Erythroblast (primary cell): ENCODE measurements at places on chromosomes 11 and 22.
A peak's percentile ranks its signal among the peaks of the same experiment; 100 is the strongest.

DNA sequence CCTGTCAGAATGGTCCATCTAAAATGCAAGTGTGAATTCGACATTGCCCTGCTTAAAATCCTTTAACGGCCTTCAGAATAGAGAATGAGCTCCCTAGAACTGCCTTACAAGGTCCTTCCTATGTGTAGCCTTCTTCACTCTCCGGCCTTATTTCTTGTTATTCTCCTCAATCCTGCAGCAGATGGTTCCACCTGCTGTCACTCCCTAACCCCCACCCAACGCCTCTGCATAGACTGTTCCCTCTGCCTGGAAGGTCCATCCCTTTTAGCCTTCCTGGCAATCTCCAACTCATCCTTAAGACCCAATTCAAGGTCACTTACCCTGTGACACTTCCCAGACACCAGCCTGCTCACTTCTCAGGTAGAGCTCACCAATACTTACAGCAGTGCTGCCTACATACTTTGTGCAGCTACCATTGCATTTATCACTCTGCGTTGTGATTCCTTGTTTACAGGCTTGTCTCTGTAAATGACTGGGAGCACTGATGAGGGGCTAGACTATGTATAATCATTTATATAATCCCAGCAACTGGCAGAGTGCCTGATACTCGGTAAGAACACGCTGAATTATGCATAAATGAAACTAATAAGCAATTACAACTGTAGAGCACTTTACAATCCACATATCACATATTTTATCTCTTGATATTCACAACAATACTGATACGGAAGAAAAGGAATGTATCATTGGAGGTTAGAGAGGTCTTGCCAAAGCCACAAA lies 58.9 kb downstream of the CLPB start:
- no peak for DNase-seq

DNA sequence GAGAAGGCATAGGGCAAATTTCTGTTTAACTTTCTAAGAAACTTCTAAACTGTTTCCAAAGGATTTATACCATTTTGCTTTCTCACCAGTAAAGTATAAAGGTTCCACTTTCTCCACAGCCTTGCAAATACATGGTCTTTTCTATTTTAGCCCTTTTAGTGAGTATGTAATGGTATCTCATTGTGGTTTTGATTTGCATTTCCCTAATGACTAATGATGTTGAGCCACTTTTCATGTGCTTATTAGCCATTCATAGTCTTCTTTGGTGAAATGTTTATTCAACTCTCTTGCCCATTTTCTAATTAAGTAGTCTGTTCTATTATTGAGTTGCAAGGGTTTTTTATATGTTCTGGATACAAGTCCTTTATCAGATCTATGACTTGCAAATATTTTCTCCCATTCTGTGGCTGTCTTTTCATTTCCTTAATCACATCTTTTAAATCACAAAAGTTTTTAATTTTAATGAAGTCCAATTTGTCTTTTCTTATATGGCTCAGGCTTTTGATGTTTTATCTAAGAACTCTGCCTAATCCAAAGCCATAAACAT lies 83.8 kb upstream of the KCNQ1OT1 start:
- DNase-seq, result no peak

- DNase-seq, result no peak
Measured at GRCh38 chr11:9571071-9571762, 2.3 kb upstream of the WEE1 start.

DNA sequence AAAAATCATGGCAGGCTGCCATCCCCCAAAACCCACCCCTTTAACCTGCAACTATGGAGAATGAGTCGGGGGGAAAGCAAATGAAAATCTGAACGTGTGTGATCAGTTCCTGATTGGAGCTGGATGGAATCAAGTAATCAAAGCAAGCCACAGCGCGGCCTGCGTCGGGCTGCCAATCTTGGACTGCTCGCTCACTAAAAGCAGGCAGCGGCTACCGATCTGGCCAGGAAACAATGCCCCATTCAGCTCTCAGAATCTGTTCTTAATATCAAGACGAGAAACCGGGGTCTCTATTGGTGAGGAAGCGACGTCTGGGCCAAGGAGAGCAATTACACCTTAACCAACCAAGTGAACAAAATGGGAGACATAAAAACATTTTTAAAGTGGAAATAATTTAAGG lies 472.2 kb downstream of the SOX6 start:
- DNase-seq, result no peak

- DNase-seq, result no peak
Measured at GRCh38 chr11:66339686-66340483, 3.7 kb upstream of the RIN1 start.

- no peak for DNase-seq
Measured at GRCh38 chr11:28123151-28123581, 15.0 kb downstream of the METTL15 start.

DNA sequence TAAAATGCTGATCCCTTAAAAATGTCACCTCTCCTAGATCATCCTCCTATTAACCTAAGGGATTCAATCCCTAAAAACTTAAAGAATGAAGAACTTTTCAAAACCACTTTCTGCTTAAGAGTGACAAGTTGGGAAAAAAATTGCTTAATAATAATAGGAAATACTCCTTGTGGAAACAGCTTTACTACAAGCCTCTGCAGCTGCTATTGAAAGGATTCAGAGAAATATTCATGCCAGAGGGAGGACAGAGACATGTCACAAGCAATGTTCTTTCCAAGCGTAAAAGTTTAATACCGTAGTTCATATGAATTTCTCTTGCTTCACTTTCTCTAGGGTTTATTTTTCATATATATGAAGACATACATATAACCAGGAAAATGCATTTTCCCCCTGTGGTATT lies 98.2 kb downstream of the ARHGAP20 start:
- no peak for DNase-seq

DNA sequence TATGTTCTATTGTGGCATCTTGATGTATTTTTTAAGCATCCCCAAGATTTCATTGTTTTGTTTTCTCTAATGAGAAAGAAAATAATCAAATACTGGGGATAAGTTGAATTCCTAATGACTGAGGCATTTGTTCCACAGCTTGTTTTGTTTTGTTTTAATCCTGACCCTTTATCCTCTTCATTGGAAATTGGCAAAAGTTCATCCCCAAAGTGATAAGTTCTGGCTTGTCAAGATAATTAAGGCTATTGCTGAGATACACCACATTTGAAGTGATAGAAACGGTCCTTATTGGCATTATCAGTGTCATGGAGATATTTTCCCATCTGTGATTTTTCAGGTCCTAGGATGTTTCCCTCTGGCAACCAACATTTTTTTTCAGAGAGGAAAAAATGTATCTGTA lies 65.0 kb downstream of the SLC36A4 start:
- DNase-seq, result no peak

DNA sequence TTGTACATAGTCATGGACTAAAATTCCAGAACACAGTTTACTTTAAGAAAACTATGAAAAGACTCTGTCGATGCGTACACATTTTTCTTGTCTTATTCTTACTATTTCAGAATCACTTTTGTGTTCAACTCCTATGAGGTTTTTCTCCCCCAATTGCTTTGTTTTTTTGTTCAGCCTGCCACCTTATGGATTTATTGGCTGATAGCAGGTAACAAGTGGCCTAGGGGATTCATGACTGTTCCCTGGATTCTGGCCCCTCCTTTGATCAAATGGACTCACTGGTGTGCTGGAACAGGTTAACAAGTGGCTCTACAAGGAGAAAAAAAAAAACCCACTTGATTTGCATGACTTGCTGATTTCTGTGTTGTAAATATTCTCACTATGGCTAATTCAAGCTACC lies 10.6 kb downstream of the MMP20 start:
- no peak for DNase-seq

GRCh38 chr11:120293038-120293800 lies 31.9 kb upstream of the TLCD5 start:
- DNase-seq, result no peak

- no peak for DNase-seq
Measured at GRCh38 chr11:8260202-8260966, 3.3 kb downstream of the LMO1 start.

- peak; percentile 84 for DNase-seq
Measured at GRCh38 chr11:14500181-14500651, 605 bp upstream of the COPB1 start.

- DNase-seq, result no peak
Measured at GRCh38 chr11:130816546-130817329, 99.5 kb downstream of the SNX19 start.

DNA sequence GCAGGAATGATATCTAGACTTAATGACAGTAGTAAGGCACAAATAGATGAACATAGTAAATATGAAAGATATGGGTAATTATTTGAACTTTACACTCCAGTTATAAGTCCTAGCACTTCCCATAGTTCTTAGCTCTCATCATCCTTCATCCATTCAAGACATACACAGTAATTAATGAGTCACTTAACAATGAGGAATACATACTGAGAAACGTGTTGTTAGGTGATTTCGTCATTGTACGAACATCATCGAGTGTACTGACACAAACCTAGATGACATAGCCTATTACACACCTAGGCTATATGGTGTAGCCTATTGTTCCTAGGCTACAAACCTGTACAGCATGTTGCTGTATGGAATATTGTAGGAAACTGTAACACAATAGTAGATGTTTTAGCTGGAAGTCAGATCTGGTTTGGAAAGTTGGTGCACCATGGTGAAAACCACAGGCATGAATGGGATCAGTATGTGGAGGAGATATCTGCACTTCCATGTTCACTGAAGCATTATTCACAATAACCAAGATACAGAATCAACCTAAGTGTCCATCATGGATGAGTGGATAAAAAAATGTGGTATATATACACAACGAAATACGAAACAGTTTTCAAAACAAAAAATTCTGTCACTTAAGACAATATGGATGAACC lies 229.9 kb upstream of the PITPNB start:
- DNase-seq, result no peak

GRCh38 chr11:62245271-62245753 lies 3.3 kb downstream of the SCGB1D2 start:
- peak; percentile 30 for DNase-seq

DNA sequence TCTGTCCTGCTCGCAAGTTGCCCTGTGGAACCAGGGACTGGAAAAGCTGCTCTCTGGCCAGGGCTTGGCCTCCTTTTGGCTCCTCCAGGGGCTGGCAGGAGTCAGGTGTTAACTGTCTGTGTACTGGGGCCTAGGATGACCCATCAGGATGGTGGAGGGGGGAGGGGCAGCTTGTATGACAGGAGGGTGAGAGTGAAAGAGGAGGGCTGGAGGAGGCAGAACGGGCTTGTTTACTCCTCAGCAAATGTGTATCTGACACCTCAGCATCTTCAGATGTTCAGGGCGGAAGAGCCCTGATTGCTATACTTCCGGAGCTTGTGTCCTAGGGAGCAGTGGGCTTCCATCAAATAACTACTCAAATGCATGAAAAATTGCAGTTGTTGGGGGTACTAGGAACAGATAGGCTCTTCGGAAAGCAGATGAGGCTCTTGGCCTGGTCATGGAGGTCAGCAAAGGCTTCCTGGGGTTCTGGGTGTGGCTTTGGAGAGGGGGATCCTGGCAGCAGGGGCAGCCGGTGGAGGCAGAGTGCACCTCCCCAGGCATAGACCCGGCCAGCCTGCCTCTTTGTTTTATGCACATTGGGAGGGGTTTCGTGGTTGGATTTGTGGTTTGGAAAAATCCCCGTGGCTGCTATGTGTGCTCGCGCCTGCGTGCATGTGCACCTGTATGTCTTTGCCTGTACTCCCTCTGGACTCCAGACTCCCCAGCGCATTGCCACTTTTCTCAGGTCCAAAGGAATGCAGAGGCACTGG lies 31.2 kb downstream of the CD82 start:
- no peak for DNase-seq

GRCh38 chr11:90916706-90917105 lies 693.9 kb upstream of the CHORDC1 start:
- no peak for DNase-seq

DNA sequence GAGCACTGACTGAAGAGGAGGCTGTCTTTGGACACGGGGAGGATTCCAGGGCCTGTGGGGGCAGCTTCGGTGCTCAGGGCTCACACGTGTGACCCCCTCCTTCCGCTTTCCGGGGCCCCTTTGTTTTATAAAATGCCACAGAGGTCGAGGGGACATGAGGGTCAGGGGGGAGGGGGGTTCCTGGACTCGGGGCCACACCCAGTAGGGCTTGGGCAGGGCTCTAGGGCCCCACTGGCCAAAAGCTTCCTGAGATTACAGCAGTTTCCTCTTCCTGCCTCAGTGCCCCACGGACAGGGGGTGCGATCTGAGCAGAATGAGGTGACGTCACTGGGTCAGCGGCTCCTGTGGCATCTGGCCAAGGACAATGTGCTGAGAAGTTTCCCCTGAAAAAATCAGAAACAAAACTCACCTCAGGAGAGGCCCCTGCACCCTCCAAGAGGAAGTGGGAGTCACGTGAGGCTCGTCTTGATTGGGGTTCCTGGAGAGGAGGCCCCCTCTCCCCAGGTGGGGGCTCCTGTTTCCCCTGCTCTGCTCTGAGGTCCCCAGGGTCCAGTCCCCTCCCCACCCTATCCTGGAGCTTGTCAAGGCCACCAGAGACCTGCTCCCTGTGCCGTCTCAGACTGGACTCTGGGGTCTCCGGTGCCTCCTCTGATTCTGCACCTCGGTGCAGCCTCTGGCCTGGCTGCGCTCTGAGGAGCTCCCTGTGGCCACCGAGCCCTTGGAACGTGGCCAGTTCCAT lies 6.4 kb upstream of the IFITM3 start:
- peak; percentile 50 for DNase-seq

DNA sequence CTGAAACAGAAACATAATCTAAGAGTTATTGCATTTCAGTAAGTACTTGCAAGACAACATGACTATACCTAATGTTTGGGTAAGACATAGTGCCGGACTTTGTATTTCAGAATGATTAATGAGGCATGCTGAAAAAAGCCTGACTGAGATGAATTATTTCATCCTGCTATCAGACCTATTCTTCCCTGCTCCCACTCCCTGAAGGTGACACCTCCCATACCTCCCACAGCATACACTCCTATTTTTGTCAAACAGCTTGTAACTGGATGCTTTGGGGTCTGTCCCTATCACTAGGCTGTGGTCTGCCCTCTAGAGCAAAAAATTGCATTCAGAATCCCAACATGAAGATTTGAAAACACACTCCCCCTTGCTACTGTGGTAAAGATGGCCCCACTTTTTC lies 10.9 kb upstream of the SCN3B start:
- DNase-seq, result no peak

DNA sequence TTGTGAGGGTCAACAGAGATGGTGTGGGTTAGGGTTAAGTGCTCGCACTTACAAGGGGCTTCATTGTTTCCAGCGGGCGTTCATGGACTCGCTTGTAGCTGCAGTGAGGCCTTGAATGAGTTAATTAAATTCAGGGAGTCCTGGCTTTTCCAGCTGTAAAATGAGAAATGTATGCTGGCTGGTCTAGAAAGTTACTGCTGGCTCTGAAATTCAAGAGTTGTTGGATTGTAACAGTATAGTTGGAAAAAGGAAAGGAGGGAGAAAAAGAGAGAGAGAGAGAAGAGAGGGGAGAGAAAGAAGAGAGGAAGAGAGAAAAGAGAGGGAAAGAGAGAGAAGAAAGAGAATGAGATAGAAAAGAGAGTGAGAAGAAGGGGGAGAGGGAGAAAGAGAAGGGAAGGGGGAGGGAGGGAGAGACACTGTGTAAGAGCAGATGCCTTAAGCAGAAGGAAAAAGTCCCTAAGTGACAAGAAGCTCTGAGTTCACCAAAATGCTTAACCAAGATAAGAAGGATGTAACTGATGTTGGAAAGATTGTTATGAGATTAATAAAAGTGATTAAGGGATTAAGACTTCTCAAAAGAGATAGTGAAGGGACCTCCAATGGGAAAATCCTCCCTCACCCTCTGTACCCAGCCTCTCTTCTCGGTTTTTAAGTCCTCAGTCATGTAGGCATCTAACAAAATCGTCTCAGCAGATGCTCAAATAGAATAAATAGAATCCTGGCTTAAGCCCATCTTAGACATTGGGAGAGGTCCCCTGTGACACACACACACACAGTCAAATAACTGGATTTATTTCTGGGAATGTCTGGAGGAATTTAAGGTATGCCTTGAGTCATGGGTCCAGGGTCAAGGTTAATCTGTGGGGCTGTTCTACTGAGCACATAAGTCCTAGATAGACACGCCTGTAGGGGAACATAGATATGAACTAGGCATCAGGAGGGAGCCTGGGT lies 477.9 kb downstream of the MIAT start:
- DNase-seq, result no peak
